ENCODE measurements at places on chromosomes 3 and 15. TPM values are rescaled to one million over a fixed set of nuclear protein-coding genes. Genes with fewer than 3 reads are reported as not detected.

The XPC gene
- total RNA-seq, result 42.6 TPM

The A4GNT gene
- total RNA-seq, result not detected

The CADPS gene
- under 0.01 TPM for total RNA-seq

The GOLGA6L7 gene
- total RNA-seq, result not detected

The CCDC9B gene
- total RNA-seq, result 2.9 TPM

The SLC9C1 gene
- total RNA-seq, result under 0.01 TPM

The CHAC1 gene
- 1.8 TPM for total RNA-seq

The FBN1 gene
- 954 TPM for total RNA-seq

The FRMD4B gene
- total RNA-seq, result 2.2 TPM

The NCKIPSD gene
- total RNA-seq, result 18.0 TPM

The GABRR3 gene
- total RNA-seq, result not detected

The COL6A5 gene
- total RNA-seq, result not detected

The RIOX2 gene
- total RNA-seq, result 33.4 TPM

The AMOTL2 gene
- total RNA-seq, result 25.7 TPM

The FSD2 gene
- not detected for total RNA-seq

The FSIP1 gene
- 0.98 TPM for total RNA-seq

The KIF15 gene
- 10.7 TPM for total RNA-seq

The SEMA7A gene
- total RNA-seq, result 10.3 TPM

The ALDH1L1 gene
- not detected for total RNA-seq

The SOX2 gene
- not detected for total RNA-seq

The P2RY13 gene
- not detected for total RNA-seq

The GMPS gene
- total RNA-seq, result 68.2 TPM

Measured in subcutaneous preadipocyte (primary cell).